ENCODE measurements at places on chromosomes 4 and X.

- DNase-seq, result no peak
Observed at GRCh38 chrX:38117485-38117884, 103.2 kb downstream of the SRPX start.

DNA sequence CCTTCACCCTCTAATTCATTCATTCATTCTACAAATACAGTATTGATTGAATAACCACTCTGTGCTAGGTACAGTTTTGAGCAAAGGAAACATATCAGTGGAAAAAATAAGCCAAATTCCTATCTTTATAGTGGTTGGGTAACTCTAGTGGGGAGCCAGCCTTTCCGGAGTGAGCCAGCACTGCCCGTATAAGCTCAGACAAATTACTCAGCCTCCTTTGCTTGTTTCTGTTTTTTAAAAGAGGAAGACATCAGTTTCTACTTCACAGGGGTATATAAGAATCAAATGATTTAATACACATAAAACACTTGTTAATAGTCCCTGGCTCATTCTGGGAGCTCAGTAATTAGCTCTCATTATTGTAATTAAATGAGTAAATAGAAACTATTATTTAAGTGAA, 238.2 kb upstream of the MAD2L1 start:
- no peak for DNase-seq

- no peak for DNase-seq
Observed at GRCh38 chrX:122565952-122566351, 618.1 kb upstream of the GRIA3 start.

GRCh38 chr4:184796906-184797305, 28.9 kb downstream of the ACSL1 start:
- DNase-seq, result no peak

DNA sequence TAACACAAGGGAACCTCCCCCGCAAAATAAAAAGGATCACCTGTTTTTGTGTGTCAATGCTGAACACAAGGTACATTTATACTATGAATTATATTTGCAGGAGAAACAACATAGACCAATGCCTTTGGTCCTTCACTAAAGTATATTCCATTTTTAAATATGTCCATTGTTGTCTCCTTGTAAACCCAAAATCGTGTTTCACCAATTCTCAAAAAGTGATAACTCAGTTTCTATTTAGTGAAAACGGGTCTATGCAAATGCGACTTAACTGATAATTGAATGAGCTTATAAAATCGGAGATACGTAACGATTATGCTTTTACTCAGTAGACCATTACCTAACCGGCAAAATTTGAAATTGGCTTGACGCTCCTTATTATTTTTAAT, 2.1 kb downstream of the BRWD3 start:
- no peak for DNase-seq

Measured in activated CD4-positive, alpha-beta T cell treated with anti-CD3 and anti-CD28 coated beads, Interleukin-2, amount 50 U/mL, for 1 hour (primary cell).